NCI-H1105 treated with DMSO at 0.1 percent for 48 hours (cell line): ENCODE measurements at places on chromosomes 3 and 15.

- no peak for DNase-seq
These were observed 220.9 kb upstream of the EIF1B start for GRCh38 chr3:40088527-40089170.

DNA sequence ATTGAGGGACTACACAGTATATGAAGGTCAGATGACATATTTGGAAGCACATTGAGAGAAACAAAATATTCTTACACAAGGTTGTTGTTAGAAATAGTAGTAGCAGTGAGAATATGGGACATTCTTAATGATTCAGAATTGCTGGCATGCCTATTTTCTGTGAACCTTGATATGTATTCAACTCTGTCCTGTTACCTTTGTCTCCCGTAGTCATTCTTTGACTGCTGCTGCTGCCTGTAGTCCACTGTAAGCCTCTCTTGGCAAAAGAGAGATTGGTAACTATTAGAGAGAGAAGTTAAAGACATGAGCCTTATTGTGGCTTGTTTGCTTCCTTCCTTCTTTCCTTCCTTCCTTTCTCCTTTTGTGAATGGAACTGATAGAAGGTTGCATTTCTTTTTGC lies 64.5 kb downstream of the TCF12 start:
- DNase-seq, result no peak

DNA sequence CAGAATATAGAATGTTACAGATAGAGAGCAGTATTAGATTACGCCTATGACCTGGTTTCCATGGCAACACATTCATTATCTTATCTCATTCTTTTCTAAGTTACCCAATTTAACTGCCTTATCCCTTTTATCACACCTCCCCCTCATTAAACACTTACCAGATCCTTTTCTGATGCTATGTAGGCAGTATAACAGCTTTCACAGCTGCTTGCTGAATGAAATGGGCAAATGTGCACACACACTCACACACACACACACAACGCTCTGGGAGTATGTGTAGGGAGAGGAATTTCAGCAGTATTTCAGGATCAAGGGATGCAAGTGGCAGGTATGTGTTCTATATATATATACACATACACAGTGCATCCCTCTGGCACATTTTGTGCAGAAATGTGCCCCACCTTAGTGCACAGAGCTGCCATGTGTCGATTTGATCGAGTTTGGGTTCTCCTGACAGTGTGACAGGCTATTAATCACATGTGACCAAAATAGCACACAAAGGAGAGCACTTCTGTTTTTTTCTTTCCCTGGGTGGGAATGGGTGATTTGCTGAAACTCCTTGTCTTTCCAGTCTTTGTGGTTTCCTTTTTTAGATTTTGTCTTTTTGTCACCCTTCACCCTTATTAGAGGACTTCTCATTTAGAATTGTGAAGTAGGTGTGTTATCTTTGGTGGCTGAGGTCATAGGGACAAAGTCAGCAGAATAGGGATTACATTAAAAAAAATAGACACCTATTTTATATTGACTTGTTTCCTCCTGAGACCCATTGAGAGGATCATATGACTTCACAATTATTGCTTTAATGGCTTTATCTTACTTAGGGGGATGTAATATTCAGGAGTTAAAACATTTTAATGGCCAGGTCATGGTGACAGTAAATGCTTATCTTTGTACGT lies 553.7 kb downstream of the PDCD6IP start:
- no peak for DNase-seq

DNA sequence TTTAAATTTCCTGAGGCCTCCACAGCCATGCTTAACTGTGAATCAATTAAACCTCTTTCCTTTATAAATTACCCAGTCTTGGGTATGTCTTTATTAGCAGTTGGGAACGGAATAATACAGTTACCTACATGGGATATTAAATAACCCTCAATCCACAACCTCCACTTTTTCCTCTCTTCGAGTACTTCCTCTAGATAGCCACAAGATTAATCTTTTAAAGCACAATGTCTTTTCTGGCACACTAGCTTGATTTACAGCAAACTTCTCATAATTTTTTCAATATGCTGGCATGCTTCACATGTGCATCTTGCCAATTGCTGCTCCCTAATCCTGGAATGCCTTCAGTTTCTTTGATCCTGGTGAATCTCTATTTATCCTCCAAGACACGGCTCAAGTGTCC lies 92.2 kb downstream of the P2RY1 start:
- no peak for DNase-seq

DNA sequence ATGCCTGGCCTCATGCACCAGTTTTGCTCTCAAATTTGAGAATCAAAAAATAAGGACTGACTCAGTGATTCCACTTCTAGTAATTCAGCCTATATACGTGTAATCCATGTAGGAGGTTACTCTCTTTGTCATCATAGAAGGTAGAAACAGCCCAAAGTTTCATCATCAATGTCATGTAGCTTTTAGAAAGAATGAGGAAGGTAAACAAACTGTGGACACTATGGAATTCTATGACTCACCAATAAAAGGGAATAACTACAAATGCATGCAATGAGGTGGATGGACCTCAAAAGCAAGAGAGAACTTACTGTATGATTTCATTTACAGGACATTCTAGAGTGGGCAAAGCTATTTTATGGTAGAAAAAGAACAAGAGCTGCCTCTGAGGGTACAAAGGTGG lies 93.2 kb upstream of the LRIG1 start:
- DNase-seq, result no peak

DNA sequence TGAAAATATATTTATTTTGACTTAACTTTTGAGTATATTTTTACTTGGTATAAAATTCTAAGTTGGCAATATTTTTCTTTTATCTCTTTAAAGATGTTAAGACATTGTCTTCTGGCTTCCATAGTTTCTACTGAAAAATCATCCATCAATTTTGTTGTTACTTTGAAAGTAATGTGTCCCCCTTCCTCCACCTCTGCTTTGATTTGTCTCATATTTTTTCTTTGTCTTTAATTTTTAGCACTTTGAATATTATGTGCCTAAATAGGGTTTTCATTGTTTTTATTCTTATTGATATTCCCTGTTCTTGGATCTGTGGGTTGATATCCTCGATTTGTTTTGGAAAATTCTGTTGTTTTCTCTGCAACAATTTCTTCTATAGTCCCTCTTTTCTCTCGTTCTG lies 157.4 kb downstream of the CD47 start:
- no peak for DNase-seq

DNA sequence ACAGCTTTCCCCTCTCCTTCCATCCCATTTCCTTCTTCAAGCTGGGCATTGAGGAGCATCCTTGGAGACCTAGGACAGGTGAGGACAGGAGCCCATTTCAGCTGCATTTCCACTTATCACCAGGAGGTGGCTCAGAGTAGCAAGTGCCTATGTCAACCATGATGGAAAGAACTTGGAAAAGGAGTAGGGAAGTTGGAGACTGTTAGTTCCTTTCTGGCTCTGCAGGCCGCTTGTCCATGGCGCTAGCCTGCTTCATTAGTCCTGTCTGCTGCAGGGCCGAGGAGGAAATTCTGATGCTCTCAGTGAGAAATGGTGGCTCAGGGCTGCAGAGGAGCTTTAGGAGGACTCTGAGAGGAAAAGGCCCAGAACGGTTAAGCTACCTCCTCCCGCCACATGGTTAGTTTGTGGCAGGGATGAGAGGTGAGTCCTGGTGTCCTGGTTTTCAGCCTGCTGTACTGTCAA lies 7.0 kb upstream of the CD276 start:
- peak; percentile 40 for DNase-seq
